ENCODE measurements at places on chromosomes 5 and 9.

- DNase-seq, result no peak
These were observed 108.3 kb upstream of the FER start for GRCh38 chr5:108639366-108639765.

GRCh38 chr5:126267438-126267837, 155.8 kb upstream of the GRAMD2B start:
- DNase-seq, result no peak

- no peak for DNase-seq
These were observed 126.4 kb downstream of the DOCK2 start for GRCh38 chr5:169763376-169764017.

- no peak for DNase-seq
These were observed 52.3 kb downstream of the RGMB start for GRCh38 chr5:98825582-98826375.

DNA sequence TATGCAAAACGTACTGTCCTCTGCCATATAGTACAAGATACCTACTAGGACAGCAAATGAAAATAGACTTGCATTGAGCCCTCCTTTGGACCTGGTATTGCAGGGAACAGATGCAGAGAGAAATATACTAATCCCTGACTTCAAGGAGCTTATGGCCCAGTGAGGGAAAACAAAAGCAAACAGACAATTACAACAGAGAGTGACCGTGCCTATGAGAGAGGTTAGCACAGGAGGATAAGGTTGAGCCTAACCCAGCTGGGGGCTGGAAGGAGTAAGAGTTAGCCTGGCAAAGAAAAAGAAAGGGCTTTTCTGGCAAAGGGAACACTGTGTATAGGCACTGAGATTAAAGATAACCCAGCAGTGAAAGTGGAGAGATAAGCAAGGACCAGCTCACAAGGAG, 5.5 kb downstream of the CDC26 start:
- no peak for DNase-seq

DNA sequence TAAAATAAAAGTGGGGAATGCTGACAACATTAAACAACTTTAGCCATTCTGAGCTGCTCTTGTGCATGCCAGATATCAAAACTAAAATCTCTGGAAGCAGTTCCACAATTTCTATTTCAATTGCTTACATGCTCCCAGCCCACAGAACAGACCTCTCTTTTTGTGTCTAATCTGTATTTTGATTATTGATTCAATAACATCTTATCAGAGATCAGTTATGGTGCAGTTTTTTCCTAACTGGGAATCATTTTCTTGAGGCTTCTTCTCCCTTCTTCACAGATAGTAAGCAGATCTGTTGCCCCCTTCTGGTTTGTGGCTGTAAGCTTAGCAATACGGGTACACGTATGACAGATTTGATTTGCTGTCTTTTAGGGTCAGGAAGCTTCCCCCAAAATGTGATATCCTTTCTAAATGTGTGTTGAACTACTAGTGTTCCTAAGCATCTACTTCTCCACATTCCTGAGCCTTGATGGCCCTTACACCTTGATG, 39.4 kb downstream of the MRPS27 start:
- DNase-seq, result no peak

DNA sequence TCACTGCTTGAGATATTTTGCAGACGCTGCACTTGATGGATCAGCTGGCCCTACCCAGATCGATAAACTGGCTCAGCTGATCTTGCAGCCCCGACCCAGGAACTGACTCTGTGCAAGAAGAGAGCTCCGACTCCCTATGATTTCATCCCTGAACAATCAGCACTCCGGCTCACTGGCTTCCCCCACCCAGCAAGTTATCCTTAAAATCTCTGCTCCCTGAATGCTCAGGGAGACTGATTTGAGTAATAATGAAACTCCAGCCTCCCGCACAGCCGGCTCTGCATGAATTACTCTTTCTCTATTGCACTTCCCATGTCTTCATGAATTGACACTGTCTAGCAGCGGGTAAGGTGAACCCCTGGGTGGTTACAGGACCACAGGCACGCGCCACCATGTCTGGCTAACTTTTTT, 16.9 kb upstream of the NANS start:
- no peak for DNase-seq

GRCh38 chr9:94758880-94759279, 32.4 kb downstream of the AOPEP start:
- DNase-seq, result no peak

DNA sequence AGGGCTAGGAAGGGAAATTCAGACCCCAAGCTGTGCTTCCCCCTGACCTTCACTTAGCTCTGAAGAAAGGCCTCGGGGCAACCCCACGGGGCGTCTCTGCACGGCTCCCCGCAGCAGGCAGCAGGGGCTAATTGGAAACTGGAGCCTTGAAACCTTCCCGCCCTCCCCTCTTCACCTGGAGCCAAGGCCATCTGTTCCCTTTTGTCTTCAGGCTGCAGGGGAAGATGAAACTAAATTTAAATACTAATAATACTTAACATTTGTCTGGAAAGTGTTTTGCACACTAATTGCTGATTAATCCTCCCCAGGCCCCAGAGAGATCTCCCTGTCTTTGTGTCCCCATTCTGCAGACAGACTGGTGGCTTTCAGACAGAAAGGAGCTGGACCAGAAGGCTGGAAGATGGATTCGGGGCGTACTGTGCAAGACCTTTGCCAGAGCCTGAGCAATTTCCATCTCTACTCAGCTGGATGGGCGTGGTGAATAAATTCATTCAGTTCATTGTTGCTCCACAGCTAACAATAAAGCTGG, 34.1 kb upstream of the CPLX2 start:
- DNase-seq, result no peak

DNA sequence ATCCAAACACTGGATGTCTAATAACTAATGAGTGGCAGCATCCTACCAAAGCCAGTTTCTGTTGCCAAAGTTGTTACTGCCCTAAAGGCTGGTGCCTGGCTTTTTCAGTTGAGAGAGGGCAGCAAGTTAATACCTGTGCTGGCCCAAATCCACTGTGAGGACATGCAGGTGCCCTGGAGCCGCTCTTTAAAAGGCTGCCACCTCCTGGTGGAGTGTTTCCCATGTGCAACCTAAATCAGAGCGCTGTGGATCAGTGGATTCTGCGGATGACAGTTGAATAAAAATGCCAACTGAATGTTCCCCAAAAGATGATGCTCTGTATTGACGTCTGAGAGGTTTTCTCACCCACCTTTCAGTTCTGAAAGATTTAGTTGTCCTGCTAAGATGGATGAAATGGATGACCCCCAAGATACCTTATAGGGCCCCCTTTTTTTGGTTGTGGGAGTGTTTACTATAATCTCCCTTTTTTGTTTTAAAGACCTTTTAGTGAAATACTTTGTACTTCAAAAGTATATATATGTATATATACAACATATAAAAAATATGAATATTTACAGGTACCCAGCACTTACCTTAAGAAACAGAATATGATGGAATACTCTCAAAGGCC, 146.4 kb downstream of the EGFLAM start:
- DNase-seq, result no peak

DNA sequence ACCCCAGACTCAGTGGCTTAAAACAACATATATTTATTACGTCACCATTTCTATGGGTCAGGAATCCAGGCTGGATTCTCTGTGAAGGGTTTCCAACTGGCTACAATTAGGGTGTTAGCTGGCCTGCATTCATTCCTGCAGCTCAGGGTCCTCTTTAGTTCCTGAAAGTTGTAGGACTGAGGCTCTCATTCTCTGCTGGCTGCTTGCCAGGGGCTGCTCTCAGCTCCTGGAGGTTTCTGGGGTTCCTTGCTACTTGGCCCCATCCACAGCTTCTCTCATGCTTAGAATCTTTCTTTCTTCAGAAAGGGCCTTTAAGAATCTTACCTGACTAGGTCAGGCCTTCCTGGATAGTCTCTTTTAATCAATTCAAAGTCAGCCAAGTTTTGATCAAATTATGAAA, 424.6 kb downstream of the GADD45G start:
- no peak for DNase-seq

DNA sequence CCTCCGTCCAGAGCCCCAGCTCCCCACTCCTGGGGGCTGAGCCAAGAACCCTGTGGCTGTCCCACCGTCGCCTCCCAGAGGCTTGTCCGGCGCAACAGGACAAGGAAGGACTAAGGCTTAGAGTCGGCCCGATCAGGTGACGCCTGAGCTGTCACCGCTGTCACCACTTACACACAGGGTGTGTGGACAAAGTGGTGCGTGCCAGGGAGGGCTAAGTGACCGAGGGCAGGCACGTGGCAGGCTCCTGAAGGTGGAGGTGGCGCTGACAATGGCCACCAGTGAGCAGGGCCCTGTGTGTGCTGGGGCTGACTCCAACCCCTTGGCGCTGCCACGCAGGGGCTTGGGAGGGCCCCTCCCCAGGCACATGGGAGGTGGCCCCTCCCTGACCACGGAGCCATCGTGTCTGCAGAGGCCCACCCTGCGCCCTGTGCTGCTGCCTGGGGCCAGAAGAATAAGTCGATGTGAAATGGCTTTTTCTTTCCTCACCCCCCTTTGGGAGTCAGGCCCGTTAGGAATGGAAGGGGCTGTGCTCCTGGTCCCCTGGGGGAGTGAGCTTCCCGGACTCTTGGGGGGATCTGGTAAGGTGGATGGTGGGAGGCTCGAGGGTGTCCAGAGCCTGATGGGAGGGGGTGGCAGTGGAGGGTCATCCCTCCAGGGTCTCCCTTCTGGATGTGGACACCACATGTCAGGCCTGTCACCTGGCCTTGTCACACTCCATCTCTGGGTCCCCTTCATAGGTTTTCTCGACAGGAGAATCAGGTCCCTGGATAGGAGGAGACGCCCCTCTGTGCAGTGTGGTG, 2.6 kb upstream of the GPSM1 start:
- DNase-seq, result no peak

- DNase-seq, result no peak
These were observed 2.1 kb upstream of the DMRT3 start for GRCh38 chr9:974031-974995.

GRCh38 chr5:6723122-6723815, 10.0 kb downstream of the TENT4A start:
- DNase-seq, result no peak

- no peak for DNase-seq
These were observed 37.5 kb downstream of the ANKDD1B start for GRCh38 chr5:75648712-75649111.

DNA sequence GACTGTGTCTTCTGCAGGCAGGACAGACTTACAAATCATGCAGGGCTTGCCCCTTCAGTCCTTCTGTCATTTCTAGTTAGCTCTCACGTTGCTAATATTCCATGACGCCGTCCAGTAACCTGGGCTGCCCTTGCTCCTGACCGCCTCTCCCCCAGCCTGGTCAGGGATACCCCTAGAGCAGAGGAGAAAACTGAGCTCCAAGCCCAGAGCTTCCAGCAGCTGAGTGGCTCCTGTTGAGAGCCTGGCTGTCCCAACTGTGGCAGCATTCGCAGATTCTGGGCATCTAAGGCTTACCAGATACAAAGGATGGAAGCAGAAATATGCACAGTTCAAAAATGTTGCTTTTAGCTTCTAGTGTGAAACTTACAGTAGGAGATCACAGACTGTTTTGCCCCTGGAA, 185.2 kb downstream of the CD180 start:
- no peak for DNase-seq

DNA sequence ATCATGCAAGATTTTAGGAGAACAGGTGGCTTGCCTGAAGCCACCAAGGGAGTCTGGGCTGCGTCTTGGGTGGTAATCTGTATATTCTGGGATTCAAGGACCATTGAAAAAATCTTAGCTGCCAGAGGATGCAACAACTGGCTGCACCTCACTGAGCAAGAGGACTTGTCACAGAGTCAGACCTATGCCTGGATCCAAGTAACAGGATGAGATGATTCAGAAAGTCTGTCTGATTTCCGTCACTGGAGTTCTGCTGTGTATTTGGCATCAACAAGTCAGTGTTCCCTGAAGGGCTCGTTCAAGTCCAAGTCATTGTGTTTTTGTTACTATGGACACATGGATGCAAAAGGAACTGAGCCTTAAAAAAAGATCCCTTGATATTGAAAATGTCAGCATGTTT, 37.8 kb upstream of the CARTPT start:
- DNase-seq, result no peak

GRCh38 chr9:5112109-5112592, 73.3 kb downstream of the INSL6 start:
- no peak for DNase-seq

GRCh38 chr5:103624035-103624480, 61.5 kb upstream of the NUDT12 start:
- DNase-seq, result no peak

GRCh38 chr9:79430619-79431018, 141.1 kb upstream of the TLE4 start:
- DNase-seq, result no peak

GRCh38 chr5:178199581-178200434, 4.5 kb upstream of the HNRNPAB start:
- DNase-seq, result no peak

DNA sequence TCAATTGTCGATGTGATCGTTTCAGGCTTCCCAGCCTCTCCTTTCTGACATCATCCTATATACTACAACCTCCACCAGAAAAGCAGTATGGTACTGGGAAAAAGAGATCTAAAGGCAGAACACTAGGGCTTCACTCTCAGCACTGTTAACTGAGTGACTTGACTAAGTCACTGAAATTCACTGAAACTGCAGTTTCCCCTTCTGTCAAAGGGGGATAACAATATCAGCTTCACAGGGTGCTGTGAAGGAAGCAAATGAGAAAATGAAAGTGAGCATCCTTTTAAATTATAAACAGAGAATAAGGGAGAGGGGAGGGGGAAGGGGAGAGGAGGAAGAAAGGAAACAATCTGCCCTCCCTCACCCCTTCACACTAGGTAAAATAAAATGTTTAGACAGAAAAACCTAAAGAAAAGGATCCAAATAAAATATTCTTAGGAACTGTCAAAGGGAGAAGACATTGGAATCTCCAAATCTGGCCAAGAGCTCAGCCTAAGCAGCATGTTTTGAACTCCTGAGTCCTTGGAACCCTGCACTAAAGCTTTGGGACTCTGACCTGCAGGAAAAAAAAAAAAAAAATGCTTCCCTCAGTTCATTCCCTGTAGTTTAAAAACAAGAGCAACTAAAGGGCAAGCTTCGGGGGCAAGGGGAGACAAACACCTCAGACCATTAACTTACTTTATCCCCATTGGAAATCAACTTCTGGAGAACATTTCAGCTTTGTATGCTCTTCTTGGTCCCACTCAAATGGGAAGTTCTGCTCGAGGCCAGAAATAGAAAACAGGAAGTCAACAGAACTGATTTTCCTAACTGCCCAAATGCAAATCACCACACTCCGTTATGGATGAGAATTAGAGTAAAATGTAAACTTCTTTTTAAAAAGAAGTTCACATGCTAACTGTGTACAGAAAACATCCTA, 178.3 kb downstream of the DEPDC1B start:
- no peak for DNase-seq

DNA sequence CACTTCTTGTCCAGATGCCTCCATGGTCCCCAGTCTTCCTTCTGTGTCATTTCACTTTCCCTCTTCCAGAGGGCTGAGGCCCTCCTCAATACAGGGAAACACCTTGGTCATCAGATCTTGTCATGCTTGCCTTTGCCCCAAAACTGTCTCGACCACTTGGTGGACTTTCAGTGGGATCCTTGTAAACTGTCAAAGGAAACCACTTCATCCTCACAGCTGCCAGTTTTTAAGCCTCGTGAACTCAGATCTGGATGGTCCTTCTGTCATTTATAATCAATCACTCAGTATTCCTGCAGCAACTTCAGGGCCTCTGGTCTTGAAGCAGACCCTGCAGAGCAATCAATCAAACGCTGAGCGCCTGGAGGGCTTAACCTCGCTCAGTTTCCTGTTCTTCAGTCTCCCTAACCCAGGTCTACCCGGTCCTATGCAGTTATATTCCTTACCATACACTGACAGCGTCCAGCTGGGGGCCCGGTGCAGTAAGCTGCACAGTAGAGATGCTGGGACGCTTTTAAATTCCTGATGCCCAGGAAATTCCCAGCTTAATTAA, 74.6 kb downstream of the GOLPH3 start:
- no peak for DNase-seq

GRCh38 chr5:172724242-172725183, 46.5 kb downstream of the DUSP1 start:
- DNase-seq, result no peak

GRCh38 chr5:141867651-141868050, 10.6 kb downstream of the PCDH1 start:
- DNase-seq, result no peak
